ENCODE measurements at places on chromosomes 16 and 17.

DNA sequence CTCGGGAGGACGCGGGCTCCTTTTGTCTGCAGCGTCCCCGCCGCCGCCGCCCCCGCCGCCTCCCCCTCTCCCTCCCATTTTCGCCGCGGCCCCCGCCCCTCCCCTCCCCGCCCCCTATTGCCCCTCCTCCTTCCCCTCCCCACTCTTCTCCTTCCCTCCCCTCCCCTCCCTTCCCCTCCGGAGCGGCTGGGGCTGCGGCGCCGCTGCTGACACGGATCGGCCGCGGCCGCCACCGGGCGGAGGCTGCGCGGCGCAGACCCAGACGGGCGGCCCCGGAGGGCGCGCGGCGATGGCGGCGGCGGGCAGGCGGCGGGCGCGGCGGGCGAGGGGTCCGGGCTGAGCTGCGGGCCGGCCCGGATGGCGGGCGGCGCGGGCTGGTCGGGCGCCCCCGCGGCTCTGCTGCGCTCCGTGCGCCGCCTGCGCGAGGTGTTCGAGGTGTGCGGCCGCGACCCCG, at the start of gene RAB11FIP4:
RAB11FIP4 (plus strand) TSS at position 180 of the 454 bp plus-strand sequence; CDS start at position 358, 178 bp downstream.
- H3K36me3 ChIP-seq = no peaks in the 10 kb centered on the region
- no peak within 1 kb of the TSS for H3K27ac ChIP-seq
- DNase-seq = no peak
- H3K27me3 ChIP-seq = peaks cover 7% of the 10 kb centered on the region

DNA sequence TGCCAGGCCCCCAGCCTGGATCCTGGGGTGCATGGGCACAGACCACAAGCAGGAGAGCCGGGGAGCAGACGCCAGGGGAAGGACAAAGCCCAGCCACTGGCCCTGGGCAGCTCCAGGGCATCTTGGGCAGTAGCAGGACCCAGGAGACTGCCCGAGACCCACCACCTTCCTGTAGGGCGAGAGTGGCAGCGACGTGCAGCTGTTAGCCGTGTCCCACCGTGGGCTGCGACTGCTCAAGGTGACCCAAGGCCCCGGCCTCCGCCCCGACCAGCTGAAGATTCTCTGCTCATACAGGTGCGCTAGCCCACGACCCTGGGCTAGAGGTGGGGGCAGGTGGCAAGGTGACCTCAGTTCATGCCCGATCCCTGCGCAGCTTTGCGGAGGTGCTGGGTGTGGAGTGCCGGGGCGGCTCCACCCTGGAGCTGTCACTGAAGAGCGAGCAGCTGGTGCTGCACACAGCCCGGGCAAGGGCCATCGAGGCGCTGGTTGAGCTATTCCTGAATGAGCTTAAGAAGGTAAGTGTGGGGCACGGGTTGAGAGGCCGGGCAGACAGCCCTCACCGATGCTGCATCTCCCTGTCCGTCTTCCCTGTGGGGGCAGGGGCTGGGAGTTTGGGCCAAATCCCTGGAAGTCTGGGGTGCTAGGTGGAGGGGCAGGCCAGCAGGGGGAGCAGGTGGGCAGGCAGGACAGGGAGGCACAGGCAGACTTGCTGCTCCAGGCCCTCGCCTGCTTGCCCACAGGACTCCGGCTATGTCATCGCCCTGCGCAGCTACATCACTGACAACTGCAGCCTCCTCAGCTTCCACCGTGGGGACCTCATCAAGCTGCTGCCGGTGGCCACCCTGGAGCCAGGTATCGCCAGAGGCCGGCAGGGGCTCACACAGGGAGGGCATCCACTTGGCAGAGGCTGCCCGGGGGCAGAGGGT, 13.5 kb upstream of the SMIM5 start:
- H3K36me3 ChIP-seq = peaks cover 21% of the 10 kb centered on the region
- H3K4me1 ChIP-seq = no peaks in the 10 kb centered on the region
- DNase-seq = no peak

GRCh38 chr17:50316016-50316587, 29.8 kb upstream of the XYLT2 start:
- no peaks in the 10 kb centered on the region for H3K27me3 ChIP-seq
- H3K27ac ChIP-seq = no peak overlapping the region
- no peaks in the 10 kb centered on the region for H3K4me1 ChIP-seq
- DNase-seq = no peak
- no peak overlapping the region for H3K4me3 ChIP-seq
- no peaks in the 10 kb centered on the region for H3K36me3 ChIP-seq

DNA sequence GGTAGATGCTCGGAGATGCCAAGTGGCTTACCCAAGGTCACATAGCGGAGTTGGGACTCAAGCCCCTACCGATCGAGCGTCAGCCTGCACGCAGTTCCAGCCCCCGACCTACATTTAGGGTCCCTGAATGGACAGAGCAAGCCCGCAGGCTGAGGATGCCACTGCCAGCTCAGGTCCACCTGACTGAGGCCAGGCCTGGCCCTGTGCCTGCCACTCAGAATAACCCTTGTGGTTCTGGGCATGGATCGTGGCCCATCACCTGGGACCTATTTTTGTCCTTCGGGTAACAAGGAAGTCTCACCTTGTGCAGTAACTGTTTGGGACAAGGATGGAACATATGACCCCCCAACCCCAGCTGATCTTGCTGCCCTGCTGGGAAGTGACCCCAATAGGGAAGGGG, 17.1 kb downstream of the CDH16 start:
- H3K4me1 ChIP-seq = peaks cover 45% of the 10 kb centered on the region
- no peak overlapping the region for H3K4me3 ChIP-seq
- H3K36me3 ChIP-seq = no peaks in the 10 kb centered on the region
- H3K27ac ChIP-seq = peak overlapping the region; percentile 92
- no peaks in the 10 kb centered on the region for H3K27me3 ChIP-seq

- no peak for DNase-seq
- no peaks in the 10 kb centered on the region for H3K27me3 ChIP-seq
- no peak overlapping the region for H3K27ac ChIP-seq
- H3K4me3 ChIP-seq = no peak overlapping the region
- no peaks in the 10 kb centered on the region for H3K4me1 ChIP-seq
- peaks cover 43% of the 10 kb centered on the region for H3K36me3 ChIP-seq
Observed at GRCh38 chr17:39175695-39176093, 9.7 kb upstream of the ARL5C start.

DNA sequence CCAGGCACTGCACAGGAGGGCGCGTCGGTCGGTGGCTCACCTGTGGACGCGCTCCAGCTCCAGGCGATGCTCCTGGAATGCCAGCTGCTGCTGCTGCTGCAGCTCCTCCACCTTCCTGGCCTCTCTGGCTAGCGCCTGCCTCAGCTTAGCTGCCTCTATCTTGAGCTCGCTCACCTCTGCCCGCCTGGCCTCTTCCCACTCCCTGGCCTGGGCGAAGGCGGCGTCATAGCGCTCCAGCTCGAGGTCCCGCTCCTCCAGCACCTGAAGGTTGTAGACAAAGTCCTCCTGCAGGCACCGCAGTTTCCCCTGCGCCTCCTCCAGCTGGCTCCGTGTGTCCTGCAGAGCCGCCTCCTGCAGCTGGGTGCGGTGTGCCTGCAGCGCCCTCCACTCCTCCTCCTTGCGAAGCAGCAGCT, 11.1 kb downstream of the CCDC57 start:
- no peaks in the 10 kb centered on the region for H3K4me1 ChIP-seq
- no peaks in the 10 kb centered on the region for H3K27me3 ChIP-seq
- no peak overlapping the region for H3K4me3 ChIP-seq
- no peak overlapping the region for H3K27ac ChIP-seq

GRCh38 chr17:73506470-73507435, 137.5 kb downstream of the SDK2 start:
- H3K4me1 ChIP-seq = no peaks in the 10 kb centered on the region
- H3K27me3 ChIP-seq = no peaks in the 10 kb centered on the region
- H3K4me3 ChIP-seq = no peak overlapping the region
